Fibroblast of the conjunctiva (primary cell): ENCODE measurements at places on chromosomes 11 and 22.

DNA sequence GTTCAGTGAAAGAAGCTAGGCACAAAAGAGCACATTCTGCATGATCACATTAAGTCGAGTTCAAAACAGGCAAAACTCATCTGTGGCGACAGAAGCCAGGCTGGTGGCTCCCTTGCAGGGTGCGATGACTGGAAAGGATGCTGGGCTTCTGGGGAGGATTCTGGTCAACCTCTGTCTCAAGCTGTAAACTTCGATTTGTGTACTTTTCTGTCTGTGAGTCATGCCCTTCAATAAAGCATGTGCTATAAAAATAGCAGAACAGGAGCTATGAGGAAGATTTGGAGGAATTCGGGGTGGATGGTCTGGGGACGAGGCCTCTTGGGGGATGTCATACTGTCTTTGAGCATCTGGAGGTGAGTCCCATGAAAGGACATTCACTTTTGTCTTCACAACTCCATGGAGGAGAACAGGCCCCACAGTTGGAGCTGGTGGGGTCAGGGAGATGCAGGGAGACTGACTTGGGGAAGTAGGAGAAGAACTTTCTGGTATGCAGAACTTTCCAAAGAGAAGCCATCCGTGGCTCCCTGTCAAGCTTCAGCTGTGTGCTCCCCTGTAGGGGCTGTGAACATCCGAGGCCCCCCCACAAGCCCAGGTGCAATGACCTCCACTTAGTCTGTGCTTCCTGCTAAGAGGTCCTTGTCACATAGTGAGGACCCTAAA, 77.8 kb upstream of the LINC01488 start:
- DNase-seq, result no peak

DNA sequence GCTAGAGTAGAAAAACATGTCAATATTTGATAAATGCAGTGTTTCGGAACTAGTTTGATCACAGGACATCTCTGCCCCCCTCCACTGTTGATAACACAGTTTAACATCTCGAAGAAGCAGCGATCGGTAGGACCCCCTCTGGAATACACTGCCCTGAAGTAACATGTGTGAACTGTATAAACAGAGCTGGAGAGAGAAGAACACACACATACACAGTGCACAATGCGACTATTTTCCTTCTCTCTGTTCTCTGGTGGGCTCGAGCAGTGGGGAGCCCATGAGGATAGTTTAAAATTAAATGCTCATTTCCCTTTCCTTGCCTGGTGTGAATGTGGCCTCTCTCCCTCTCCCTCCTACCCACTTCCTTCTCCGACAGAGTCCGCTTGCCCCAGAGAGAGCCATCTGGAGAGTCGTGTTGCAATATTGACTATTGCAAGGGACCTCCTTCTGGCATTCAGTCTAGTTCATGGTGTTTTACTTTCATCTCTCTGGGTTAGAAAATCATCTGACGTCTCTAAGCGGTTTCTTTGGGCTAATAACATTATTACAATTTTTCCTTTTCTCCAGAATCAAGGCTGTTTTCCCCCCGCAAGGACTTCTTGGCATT, 51.6 kb upstream of the BARX2 start:
- DNase-seq, result no peak

DNA sequence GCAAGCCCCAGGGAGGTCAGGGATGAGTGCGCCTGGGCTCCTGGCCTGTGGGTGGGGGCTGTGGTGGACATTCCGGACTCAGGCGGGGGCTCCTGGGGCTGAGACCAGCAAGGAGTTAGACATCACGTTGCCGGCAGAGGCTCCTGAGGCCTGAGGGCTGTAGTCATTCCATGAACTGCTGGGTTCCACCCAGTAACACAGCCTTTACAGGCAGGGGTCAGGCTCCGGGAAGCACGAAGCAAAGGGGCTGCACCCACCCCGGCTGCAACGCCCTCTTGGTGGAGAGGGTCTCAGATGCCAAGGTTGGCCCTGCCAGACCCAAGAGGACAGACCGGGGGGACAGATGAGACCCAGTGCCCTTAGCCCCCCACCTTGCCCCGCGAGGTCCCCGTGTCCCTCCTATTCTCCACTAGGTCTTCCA, 9.0 kb downstream of the TNNT3 start:
- no peak for DNase-seq

DNA sequence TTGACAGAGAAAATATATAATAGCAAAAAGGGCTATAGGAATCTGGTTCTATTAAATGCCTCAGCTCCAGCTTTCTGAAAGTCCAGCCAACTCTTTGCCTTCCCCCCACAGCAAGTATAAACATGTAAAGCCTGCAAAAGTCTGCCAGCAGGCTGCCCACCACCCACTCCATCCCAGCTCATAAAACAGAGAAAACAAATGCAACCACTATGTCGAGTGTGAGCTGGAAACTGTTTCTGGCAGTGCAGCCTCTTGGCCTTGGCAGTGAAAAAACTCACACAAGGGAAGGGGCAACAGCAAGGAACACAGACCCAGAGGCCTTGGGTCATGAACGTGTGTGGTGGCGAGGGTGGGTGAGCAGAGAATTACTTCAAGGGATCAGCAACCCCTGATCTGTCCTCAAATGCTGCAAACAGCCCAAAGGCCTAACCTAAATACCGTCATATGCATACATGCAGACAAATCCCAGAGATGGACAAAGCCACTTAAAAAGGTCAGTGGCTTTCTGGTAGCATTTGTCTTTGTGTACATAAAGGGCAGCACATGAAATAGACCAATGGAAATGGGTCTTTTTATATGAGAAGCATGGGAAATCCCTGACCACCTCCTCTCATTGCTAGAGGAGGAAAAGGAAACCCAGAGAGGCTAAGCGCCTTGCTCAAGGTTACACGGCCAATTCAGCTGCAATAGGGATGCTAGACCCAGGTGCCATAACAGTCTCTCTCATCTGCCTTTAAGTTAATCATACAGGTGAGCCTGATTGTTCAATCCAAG, 74.8 kb downstream of the NAT10 start:
- DNase-seq, result no peak

DNA sequence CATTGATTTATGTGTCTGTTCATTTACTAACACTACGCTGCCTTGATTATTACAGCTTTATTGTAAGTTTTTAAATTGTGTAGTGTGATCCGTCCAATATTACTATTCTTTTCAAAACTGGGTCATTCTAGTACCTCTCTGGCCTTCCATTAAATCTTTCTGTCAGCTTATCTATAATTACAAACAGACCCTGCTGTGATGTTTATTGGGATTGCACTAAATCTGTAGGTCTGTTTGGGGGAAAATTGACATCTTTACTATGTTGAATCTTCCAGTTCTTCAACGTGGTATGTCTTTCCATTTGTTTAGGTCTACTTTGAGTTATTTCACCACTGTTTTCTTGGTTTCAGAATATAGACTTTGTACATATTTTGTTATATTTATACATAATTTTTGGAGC, 15.6 kb downstream of the CABIN1 start:
- DNase-seq, result no peak

GRCh38 chr11:11876458-11876857, 34.7 kb downstream of the USP47 start:
- DNase-seq, result no peak

DNA sequence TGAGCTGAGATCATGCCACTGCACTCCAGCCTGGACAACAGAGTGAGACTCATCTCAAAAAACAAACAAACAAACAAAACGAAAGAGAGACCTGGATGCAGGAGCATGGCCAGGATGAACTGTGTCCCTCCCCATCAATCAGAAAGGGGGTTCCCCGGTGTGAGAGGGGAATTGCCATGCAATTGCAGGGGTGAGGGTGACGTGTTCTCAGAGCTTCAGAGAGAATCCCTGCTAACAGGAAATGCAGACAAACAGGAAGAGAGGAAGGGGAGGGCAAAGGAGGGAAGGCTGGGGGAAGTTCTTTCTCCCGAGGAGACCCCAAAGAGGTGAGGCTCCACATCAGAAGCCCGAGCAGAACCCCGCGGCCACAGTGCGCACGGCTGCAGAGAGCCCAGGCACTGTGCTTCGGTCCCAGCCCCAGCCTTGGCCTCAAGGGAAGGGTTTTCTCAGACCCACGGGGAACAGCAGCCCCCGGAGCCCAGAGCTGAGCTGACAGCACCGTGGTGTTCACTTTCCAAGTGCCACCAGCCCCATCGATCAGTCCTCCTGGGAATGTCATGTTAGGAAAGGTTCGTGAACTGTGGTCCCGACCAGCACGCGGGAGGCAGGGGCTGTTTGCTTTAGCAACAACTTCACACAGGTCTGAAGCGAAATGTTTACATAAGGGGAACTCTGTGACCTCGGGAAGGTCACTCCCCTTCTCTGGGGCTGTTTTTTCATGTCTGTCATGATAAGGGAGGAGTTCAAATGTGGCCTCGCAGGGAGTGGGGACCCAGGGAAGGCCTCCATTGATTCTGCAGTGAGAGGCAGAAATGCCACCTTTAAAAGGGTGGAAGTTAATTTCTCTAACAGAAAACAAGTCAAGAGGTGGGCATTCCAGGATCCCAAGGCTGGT, 108.0 kb upstream of the ANO1 start:
- DNase-seq, result no peak

DNA sequence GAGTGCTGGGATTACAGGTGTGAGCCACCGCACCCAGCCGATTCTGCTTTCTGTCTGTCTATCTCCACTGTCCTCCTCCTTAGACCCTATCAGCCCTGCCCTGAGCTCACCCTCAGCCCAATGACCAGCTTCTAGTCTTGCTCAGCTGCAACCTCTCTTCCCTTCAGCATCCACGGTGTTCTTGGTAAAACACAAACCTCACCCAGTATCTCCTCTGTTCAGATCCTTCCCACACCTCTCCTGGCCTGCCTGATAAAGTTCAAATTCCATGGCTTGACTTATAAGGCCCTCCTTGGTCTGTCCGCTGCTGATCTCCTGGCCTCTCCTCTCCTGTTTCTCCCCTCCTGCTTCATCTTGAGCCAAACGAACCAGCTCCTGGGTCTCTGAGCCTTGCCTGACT, 14.5 kb upstream of the NCF4 start:
- DNase-seq, result no peak

DNA sequence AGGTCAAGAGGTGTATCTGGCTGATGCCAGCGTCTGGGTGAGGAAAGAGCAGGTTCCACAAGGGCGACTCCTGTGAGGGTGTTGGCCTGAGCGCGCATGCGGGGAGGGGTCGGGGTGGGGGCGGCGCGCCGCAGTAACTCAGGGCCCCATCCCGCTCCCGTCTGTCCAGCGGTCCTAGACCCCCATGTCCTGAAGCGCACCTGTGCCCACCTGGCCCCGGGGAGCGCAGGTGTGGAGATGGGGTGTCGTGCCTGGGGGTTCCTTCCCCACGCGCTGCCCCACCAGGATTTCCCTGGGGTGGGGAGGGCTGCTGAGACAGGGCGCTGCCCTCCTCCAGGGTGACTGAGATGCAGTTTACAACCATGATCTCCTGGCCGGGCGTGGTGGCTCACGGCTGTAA, 20.9 kb downstream of the RNH1 start:
- no peak for DNase-seq

GRCh38 chr11:72969894-72970335, 155.7 kb downstream of the ATG16L2 start:
- peak; percentile 60 for DNase-seq

DNA sequence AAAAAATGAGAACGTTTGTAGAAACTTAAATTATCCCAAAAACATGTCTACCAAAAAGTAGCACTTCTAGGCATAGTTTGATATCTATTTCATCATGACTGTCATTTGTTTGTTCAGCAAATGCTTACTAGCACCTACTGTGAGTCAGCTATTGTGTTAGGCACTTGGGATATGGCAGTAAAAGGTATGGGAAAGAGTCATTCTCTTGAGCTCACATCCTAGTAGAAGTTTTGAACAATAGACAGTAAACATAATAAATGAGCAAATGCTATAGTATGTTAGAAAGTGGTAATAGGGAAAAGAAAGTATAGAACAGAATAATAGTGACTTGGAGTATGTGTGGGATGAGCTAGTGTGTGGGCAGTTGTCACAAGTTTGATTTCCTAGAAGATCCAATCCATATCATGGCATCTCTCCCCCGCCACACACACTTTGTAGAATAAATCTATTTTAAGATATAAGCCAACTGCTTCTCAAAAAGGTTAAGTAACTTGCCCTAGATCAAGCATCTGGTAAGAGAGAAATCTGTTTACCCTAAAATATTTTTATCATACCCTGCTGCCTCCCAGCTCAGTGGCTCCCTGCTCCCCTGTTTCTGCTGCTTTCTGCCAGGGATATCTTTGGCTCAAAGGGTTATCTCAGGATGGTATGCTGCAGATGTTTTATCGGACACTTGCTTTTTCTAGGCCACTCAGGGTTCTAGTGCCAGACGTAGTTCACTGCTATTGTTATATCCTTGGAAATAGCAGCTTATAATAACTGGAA, 129.7 kb downstream of the NCAM1 start:
- no peak for DNase-seq

DNA sequence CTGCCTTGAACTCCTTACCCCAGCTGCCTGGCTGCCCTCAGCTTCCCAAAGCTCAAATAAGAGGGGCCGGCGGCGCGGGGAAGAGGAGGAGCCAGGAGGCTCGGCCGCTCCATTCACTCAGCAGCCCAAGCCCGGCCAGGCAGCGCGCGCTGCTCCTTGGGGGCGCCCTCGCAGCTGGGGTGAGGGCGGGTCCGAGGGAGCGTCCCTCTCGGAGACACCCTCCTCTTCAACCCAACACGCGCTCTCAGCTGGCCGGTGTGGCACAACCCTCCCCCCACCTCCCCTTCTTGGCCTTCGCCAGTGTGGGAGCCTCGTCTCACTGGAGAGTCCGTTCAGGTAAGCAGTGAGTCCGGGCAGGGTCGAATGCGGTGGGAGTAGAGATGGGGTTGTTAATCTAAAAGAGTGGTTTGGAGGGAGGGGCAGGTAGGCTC, at the start of gene WT1:
Gene WT1, minus strand, starts transcription at position 29 of the 431 bp plus-strand sequence.
- no peak for DNase-seq

GRCh38 chr22:24137595-24137994, 43.7 kb upstream of the SUSD2 start:
- peak; percentile 55 for DNase-seq

GRCh38 chr11:124311670-124312069, 2.1 kb downstream of the OR8D1 start:
- no peak for DNase-seq

DNA sequence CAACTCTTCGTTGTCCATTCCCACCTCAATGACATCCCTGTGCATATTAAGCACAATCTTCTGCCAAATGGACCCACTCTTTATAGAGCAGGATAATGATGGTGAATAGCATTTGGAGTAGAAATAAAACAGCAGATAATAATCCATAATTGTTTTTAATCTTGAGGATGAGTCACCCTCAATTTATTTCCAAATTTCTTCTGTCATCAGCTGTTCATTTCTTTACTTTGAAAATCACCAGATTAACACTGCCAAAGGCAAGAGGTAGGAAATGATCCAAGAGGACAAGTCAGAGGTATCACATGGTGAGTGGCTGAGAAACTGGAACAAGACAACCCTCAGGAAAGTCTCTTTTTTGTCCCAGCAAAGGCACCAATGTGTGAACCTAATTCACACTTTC, 7.3 kb upstream of the AMBRA1 start:
- no peak for DNase-seq

- no peak for DNase-seq
Observed at GRCh38 chr11:86182976-86183584, 61.5 kb upstream of the EED start.

DNA sequence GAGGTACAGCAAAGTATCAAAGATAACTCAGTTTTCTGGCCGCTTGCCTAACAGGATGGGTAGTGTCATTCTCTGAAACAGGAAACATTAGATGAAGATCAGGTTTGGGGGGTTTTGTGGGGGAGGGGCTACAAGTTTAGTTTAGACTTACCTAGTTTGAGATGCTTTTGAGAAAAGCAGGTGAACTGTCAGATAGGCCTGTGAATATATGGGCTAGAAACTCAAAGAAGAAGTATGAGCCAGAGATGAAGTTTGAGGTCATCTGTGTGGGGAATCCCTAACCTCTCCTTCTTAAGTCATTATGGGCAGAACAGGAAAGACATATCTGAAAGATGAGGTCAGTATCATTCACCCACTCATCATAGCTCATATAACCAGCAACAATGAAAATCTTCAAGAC, 11.9 kb downstream of the HOATZ start:
- DNase-seq, result peak; percentile 18
